Kidney (tissue), 22 donors: ENCODE measurements at places on chromosomes 11 and 22. TPM values are rescaled to one million over a fixed set of nuclear protein-coding genes. Genes with fewer than 3 reads are reported as not detected.

Gene SMTNL1
- not detected for polyA plus RNA-seq

Gene CCDC134
- polyA plus RNA-seq = 5.0 TPM

Gene KCNC1
- polyA plus RNA-seq = not detected

Gene SERPING1
- polyA plus RNA-seq = 361 TPM

Gene KCTD14
- 14.8 TPM for polyA plus RNA-seq

Gene GPR83
- polyA plus RNA-seq = not detected
